Stimulated activated CD4-positive, alpha-beta T cell treated with anti-CD3 and anti-CD28 coated beads, Interleukin-4, amount 100 ng/mL, for 48 hours (primary cell): ENCODE measurements at places on chromosomes 5 and 9.

- no peak for DNase-seq
Measured at GRCh38 chr9:23926368-23926767, 100.3 kb upstream of the ELAVL2 start.

DNA sequence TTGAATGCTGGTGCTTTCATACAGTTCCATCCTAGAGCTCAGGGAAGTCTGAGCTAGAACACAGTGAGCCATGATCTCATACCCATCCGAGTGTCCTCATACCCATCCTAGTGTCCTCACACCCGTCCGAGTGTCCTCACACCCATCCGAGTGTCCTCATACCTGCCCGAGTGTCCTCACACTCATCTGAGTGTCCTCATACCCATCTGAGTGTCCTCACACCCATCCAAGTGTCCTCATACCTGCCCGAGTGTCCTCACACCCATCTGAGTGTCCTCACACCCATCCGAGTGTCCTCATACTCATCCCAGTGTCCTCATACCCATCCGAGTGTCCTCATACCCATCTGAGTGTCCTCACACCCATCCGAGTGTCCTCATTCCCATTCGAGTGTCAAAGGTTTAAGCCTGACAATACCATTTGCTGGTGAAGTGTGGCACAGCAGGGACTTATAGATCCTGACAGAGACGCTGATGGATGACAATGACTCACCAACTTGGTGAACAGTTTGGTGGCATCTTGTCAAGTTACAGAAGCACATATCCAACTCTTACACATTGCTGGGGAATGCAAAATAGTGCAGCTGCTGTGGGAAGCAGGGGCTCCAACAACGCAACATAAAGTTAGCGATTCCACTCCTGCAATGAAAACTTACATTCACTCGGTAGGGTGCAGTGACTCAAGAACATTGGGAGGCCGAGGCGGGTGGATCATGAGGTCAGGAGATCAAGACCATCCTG lies 77.0 kb upstream of the COL5A1 start:
- DNase-seq: no peak

DNA sequence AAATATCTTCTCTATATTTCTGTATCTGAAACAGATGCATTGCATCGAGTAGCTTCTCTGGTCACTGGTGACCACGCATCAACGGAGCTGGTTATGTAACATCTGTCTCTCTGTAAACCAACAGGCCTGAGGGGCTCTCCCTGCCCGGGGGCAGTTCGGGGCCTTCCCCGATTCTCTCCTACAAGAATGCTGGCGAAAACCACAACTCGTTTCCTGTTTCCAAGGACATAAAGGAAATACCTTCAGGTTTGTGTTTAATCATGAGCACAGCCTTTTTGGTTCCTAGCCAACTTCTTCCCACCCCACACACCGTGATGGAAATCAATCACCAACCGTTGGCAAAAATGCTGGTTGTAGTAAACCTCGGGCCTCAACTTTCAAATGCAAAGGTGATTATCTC lies 25.1 kb downstream of the GDNF start:
- DNase-seq: no peak

- DNase-seq: no peak
Measured at GRCh38 chr9:95250462-95251221, 66.9 kb downstream of the FANCC start.

DNA sequence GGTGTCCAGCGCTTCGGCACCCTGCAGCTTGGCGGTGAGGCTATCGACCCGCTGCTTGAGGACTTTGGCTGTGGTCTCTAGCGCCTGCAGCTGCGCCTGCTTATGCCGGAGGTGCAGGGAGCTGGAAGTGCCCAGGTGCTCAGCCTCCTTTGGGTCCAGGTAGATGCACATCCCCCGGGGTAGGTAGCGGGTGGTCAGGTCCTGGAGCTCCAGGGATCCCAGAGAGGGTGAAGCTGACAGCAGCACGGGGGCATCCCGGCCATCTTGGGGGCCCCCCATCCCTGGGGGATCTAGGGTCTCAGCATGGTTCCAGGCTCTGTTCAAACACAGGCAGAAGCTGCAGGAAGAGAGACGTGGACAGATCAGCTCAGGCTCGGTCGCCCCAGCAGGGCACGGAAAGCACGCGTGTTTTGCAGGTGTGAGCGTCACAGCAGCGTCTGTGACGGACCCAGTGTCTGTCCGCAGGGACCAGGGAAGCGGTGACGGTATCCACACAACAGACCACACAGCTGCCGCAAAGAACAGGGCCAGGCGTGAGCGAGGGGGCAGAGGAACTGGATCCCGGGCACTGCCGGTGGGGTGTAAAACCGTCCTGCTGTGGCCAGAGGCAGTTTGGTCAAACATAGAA lies 17.4 kb downstream of the CCDC187 start:
- DNase-seq: no peak

GRCh38 chr5:134255418-134256150 lies 29.7 kb upstream of the PPP2CA start:
- DNase-seq: no peak

GRCh38 chr5:148633067-148633377 lies 21.3 kb downstream of the HTR4 start:
- DNase-seq: no peak

DNA sequence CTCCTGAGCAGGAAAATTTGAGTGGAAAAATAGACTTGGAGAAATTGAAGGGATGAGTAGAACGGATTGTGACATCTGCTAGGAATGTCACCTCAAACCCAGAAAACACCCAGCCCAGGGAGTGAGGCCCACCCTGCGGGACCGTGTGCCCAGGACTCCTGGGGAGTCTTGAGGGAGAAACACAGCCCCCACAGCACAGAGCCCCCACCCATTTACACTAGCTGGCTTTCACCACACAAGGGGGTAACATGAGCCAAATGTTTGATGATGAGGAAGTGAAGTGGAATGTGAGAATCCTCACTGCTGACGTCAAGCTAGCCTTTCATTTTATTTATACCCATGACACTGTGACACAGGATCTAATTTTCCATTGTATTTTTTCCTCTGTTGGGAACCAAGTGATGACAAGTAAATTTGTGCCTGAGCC lies 42.8 kb upstream of the PDE8B start:
- DNase-seq: no peak

DNA sequence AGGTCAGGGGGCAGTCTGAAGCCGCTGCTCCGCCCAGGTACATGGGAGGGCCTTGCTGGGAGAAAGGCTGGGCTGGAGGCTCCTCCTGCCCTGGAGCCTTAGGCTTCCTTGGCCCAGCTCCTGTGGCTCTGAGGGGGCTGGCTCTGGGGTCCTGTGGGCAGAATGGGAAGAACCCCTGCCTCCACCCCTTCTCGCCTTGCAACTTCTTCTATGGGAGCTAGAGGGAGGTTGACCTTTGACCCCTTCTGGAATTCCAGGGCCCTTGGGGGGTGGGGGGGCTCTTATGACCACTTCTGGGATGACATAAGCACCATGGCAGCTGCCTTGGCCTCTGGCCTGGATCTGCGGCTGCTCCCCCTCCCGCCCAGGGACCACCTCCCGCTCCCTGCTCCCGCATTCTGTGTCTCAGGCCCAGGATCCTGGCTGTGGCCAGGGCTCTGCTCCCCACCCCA lies 32.2 kb downstream of the IER5L start:
- DNase-seq: no peak

GRCh38 chr9:18863791-18864190 lies 169.2 kb downstream of the SAXO1 start:
- DNase-seq: no peak
